HuH-7 (cell line): ENCODE measurements at places on chromosomes 13 and 19.

GRCh38 chr19:32017176-32017953, 328.0 kb upstream of the ZNF507 start:
- no peak for DNase-seq

DNA sequence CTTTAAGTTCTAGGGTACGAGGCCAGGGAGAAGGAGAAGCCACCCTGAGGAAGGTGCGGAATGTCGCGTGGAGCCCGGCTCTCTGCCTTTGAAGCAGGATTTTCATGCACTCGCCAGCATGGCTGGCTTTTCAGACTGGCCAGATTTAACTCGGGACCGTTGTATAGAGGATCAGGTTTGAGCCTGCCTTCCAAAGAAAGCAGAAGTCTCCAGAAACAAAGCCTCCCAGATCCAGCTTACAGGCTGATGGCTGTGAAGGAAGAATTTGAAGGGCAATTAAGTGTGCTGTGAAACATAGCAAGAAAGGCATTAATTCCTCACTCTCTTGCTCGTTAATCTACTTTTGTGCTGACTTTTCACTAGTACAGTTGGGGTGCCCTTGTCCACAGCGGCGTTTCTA, 140.2 kb downstream of the SOX1 start:
- no peak for DNase-seq

GRCh38 chr13:63304497-63304896, 1888.8 kb upstream of the PCDH20 start:
- no peak for DNase-seq

DNA sequence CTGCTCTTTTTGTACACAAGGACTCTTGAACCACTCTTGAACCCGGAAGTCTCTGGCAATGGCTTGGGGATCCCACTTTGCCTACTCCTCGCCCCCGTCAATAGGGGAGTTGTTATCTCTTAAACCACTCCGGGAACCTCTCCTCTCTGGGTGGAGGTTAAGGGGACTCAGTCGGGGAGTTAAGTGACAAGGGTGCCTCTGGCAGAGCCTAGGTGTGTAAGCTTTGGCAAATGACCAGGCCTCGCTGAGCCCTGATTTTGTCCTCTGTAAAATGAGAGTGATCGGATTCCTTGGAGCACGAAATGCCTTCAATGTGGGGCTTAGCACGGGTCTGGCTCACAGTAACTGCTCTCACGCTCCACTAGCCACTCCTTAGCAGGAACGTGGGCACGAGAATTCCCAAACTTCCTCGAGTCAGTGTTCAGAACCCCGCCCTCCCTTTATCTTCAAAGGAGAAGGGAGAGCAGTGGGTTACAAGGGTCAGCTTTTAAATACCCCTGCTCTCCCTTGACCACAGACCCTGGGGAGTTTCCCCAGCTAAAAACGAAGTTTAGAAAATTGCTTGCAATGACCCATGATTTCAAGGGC, 193.3 kb downstream of the KATNAL1 start:
- no peak for DNase-seq

GRCh38 chr19:47316513-47316912, 6.9 kb downstream of the C5AR1 start:
- DNase-seq, result no peak

DNA sequence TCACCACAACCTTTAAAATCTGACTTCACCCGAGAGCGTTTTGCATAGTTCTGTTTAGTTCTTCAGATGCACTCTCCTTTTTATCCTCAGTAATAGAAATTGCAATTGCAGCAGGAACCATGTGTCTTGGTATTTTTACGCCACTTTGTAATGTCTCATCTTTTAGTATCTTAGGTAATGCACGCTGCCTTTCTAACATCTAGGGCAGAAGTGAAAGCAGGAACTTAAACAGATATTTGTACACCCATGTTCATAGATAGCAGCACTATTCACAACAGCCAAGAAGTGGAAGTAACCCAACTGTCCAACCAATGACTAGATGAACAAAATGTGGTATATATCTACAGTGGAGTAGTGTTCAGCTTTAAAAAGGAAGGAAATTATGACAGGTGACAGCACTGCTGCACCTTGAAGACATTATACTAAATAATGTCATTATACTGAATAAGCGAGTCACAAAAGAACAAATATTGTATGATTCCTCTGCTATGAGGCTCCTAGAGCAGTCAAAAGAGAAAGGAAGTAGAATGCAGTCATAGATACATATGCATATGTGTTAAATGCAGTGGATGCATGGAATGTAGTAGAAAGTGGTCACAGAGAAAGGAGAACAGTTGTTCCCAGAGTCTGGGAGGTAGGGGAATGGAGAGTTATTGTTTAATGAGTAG, 105.9 kb upstream of the GJB6 start:
- DNase-seq, result no peak

- DNase-seq, result no peak
Observed at GRCh38 chr19:17658666-17659065, 29.5 kb downstream of the UNC13A start.

DNA sequence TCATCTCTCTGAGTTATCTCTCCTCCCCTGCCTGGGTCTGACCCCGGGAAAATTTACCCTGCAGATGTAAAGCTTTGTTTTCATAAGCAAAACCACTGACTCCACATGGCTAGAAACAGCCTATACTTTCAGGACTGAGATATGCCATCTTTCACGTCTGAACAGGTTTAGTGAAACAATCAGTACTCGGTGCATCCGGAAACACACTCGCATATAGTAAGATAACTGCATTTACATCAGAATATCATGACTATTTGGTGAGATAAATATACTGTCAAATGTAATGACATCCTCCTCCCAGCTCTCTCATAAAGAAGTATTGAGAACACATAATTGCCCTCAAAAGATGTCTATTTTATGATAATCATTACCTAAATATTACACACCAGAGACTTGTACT, 172.8 kb downstream of the EFNB2 start:
- no peak for DNase-seq

DNA sequence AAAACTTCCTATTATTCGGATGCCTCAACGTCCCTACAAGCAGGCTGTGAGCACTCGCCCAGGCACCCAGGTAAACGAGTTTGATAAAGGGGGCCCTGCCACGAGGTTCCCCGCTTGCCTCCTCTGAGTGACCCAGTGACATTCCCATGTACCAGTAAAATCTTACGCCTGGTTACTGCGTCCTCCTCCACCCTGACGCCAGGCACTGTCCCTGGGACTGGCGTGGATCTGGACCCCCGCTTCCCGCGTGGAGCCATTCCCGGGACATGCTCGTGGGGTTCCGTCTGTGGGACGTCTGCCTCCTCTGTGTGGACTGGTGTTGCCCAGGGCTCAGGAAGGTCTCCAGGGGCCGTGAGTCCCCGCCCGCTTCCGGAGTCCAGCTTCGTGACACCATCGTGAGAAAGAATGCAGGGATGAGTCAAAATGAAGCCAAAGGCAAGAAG, 407 bp upstream of the ZNF550 start:
- no peak for DNase-seq

- DNase-seq, result no peak
Observed at GRCh38 chr19:33436360-33437345, 63.1 kb downstream of the CEBPG start.
